ENCODE measurements at places on chromosomes 7 and 10. TPM values are rescaled to one million over a fixed set of nuclear protein-coding genes. Genes with fewer than 3 reads are reported as not detected.

SHH gene
- total RNA-seq = 0.43 TPM

C10orf53 gene
- not detected for total RNA-seq

ENTPD1 gene
- total RNA-seq = not detected

CALHM3 gene
- total RNA-seq = 0.50 TPM

PRPS1L1 gene
- not detected for total RNA-seq

ARF5 gene
- 162 TPM for total RNA-seq

TDRD1 gene
- total RNA-seq = not detected

WEE2 gene
- total RNA-seq = not detected

LRRC61 gene
- 0.07 TPM for total RNA-seq

SLC16A12 gene
- 0.67 TPM for total RNA-seq

WIPF3 gene
- total RNA-seq = 0.55 TPM

MRPS24 gene
- total RNA-seq = 265 TPM

GNAT3 gene
- total RNA-seq = not detected

OPN4 gene
- not detected for total RNA-seq

ACTL6B gene
- not detected for total RNA-seq

PIK3AP1 gene
- 0.55 TPM for total RNA-seq

LRRC17 gene
- 0.12 TPM for total RNA-seq

ZNF727 gene
- not detected for total RNA-seq

SH2B2 gene
- total RNA-seq = 3.2 TPM

FOXK1 gene
- 12.5 TPM for total RNA-seq

Measured in A549 treated with Hydrocortisone at 1 μM for 4 hours (cell line).